ENCODE measurements at places on chromosomes 4 and X.

- DNase-seq = no peak
Measured at GRCh38 chr4:123767806-123768205, 371.2 kb downstream of the SPRY1 start.

DNA sequence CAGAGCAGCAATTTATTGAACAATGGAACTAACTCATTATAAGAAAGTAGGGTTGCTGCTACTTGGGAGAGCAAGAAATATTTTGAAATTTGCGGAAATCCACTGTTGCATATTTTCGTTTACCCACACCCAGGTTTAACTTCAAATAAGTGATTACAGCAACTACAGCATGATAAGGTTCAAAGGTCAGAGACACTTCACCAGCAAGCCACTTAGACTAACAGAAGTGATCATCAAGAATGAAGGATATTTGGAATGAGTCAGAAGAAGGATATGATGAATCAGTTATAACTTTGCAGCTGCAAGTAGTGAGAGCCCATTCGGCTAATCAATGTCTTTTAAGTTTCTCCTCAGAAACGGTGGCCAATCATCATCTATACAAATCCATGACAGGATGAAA is 199.3 kb downstream of the TMA16 start:
- DNase-seq = no peak

- DNase-seq = no peak
Measured at GRCh38 chrX:112012360-112012759, 70.2 kb downstream of the TRPC5 start.

DNA sequence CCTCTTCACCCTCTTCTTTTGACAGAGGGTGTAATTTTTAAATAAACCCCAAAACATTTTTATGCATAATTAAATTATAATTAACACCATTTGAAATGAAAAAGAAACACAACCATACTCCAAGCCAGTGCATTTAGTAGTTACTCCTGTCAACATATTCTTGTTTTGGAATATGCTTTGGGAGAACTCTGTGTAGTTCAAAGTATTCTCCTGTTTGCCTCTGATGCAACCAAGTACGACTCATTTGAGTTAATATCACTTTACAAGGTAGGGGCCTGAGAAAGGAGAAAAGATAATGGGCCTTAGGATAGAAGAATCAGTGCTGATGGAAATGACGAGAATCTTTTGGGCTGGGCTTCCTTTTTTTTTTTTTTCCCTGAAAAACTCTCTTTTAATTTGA is 2.7 kb downstream of the PTPN13 start:
- no peak for DNase-seq

GRCh38 chr4:8599657-8600056 is 7.1 kb downstream of the CPZ start:
- no peak for DNase-seq

GRCh38 chr4:151676301-151676700 is 84.5 kb downstream of the GATB start:
- no peak for DNase-seq

GRCh38 chrX:53047228-53047627 is 1.4 kb upstream of the GPR173 start:
- no peak for DNase-seq

DNA sequence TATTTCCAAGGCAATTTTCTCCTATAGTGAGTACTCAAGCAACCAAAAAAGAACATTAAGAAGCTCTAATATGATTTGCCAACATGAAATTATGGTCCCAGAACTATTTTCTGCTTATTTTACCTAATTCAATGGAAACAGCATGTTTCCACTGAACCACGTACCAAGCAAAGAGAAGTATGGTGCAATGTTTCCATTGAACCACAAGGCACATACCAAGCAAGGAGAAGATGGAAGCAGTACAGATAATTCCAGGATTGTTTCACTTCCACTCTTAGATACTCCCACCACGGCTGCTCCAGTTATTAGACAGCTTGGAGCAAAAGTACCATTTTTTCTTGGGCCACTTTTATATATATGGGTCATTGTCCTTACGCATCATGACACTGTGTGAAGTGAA is 164.9 kb downstream of the RNF150 start:
- DNase-seq = no peak

GRCh38 chr4:143435955-143436354 is 77.5 kb upstream of the SMARCA5 start:
- DNase-seq = no peak

- no peak for DNase-seq
Measured at GRCh38 chrX:2262668-2263055, 238.1 kb downstream of the DHRSX start.

GRCh38 chrX:54994668-54995351 is 822 bp upstream of the PFKFB1 start:
- DNase-seq = no peak

DNA sequence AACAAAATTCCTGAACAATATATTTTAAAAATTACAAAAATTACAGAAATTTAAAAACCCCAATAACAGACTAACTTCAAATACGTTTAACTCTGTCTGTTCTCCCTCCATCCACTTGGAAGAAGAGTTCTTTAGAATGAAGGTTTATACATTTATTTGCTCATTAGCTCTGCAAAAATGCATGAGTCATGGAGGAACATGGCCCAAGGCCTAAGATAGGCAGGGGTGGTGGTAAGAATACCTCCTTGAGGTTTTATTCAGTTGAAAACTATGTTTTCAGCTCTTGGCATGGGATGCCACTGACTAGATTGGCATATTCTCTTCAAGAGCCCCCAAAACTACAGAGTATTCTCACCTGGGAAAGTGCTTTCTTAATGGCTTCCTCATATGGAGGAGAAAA is 8.8 kb upstream of the LRRC66 start:
- DNase-seq = peak; percentile 19

GRCh38 chr4:44056721-44057151 is 391.9 kb downstream of the KCTD8 start:
- DNase-seq = no peak

Measured in hematopoietic multipotent progenitor cell treated with erythropoietin and hydrocortisone succinate and interleukin-3 and kit ligand, for 4 days (in vitro differentiated cells).